Bronchial epithelial cell (primary cell): ENCODE measurements at places on chromosomes 7 and 10.
A peak's percentile ranks its signal among the peaks of the same experiment; 100 is the strongest.

DNA sequence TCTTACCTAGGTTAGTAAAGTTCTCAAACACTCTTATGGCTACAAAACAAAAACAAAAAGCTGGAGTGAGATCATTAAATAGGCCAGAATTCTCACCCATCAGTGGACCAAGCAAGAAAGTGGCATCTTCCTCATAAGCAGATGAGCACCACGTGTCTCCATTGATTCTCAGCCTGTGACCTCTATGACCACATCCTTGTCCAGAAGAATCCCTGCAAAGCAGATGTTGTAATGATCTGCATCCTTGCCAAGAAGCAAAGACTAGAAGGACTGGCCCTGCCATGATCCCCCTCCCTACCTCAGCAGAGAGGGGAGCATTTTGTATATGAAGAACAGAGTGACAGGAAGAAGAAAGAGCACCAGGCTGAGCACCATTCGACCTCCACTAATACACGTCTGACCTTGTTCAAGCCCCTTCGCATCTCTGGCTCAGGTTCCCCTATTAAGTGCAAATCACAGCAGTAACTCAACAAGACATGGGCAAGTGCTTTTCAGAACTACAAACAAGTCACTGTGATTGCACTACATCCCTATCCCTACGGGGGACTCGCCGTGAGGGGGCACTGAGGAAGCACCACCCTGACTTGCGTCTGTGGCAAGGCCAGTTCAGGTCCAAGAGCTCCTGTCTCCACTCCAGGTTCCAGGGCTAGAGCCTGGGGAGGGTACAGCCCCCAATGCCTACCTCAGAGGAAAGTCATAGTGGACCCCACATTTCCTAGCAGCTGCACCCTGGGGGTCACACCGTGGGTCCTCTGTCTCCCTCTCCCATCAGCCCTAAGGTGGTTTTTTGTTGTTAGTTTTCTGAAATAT lies 22.2 kb upstream of the RASSF4 start:
- no peak for DNase-seq

DNA sequence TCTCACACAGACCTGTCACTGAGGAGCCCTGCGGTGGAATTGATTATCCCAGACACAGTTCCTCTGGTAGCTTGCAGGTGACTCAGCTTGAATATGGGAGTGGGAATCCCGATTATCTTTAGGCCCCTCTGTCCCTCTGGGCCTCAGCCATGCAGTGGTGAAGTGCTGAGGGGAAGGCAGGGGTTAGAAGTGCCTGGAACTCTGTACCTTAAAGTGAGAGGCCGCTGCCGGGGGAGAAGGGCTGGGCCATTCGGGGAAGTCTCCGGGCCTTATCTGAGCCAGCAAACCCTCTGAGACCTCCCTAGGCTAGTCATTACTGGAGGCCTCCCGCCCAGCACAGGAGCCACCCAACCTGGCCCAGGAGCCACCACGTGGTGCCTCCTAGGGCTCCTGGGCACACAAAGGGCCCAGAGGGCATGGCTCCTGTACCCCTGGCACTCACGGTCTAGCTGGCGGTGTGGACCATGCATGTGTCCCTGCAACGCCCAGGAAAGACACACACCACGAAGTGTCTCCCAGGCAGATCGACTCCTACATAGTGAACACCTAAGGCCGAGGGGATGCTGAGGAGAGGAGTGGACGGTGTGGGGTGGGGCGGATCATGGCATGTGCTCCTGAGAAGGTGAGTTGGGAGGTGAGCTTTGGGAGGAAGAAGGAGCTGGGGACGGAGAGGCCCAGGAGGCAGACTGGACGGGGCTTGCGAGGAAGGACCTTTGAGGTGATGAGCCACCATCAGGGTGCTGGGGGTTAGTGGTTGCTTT lies 56.2 kb downstream of the HK1 start:
- peak; percentile 46 for DNase-seq

- no peak for DNase-seq
These were observed 132.3 kb downstream of the CREB5 start for GRCh38 chr7:28544453-28545117.

GRCh38 chr10:117609095-117609795 lies 66.7 kb downstream of the EMX2 start:
- DNase-seq, result peak; percentile 78

DNA sequence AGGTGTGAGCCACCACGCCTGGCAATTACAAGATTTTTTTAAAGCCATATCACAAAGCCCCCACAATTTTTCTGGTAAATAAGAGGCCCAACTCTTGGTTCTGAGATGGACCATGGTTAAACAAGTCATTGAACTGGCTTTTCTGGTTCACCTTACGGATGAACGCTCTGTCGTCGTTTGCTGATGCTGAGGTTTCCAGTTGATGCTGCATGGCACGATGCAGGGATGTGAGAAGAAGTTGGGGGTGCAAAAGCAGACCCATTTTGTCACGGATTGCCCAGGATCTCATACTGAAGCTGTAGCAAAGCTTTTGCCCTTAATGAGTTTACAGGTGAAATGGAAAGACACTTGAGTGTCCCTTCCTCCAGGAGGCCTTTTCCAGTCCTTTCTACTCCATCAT lies 2.0 kb upstream of the IL2RA start:
- DNase-seq, result no peak

DNA sequence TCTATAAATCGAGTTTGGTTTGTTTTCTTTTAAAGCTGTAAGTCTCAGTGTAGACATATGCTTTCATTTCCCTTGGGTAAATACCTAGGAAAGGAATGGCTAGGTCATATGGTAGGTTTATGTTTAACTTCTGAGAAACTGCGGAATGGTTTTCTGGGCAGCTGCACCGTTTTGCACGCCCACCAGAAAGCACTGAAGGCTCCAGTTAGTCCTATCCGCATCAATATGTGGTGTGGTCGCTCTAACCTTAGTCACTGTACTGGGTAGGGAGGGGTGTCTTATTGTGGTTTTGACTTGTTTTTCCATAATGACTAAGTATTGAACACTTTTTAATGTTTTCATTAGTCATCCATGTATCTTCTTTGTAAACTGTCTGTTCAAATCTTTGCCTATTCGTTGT lies 279.5 kb upstream of the AKR1E2 start:
- peak; percentile 62 for DNase-seq

DNA sequence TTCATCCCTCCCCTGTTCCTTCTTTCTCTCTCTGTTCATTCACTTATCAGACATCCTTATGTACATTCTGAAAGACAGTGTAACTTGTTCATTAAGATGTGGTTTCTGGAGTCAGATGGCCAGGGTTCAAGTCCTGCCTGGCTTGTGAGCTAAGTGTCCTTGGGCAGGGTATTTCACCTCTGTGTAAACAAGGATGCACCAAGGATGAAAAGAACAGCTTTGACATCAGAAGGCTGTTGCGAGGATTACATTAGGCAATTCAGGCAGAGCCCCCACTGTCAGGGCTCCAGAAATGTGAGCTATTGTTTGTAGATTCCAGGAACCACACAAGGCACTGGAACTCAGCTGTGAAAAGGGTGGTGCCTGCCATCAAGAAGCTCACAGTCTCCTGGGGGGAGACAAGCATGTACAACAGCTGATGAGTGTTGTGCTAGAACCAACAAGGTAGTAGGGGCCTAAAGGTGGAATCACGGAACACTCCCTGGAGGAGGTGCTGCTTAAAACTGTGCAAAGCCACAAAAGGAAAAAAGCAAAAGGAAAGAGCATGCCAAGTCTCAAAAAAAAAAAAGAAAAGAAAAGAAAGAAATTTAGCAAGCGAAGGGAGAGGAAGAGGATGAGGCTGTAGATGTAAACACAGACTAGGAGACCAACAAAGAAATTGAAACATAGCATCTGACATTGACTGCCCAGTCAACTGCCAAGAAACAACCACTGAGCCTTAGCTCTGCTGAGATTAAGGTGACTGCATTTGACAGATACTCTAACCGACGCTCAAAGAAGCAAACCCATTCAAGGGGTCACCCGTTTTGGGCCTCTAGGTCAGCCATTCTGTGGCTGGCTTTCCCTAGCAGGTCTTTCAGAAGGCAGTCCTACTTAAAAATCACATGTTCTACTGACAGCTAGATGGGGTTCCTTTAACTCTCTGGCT lies 12.5 kb downstream of the PDLIM1 start:
- DNase-seq, result no peak

DNA sequence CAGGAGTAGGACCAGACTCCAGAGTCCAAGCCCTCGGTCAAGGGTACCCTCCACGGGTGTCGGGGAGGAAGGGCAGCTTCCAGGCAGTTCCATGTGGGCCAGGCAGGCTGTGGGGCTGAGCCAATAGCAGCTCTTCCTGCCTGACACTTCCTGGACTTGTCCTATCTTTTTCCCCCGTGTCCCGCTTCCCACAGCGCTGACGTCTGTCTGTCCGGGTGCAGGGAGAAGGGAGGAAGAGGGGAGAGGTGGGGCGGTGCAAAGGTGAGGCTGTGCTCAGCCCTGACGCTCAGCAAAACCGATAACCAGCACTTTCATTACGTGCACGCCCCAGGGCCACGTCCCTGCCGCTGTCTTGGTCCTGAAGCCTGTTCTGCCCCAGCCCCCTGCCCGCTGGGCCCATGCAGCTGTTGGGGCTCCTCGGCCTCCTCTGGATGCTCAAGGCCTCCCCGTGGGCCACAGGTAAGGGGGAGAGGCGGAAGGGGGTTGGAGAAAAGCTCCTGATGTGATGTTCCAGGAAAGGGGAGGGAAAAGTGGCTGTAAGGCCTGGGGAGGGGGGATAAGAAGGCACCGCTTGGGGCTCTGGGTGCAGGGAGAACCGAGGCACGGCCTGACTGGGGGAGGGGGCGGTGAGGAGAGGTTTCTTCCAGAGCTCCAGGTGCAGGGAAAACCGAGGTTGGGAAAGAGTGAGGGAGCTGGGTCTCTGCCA lies at the start of gene MUC3A:
Gene MUC3A, plus strand, starts transcription at position 308 of the 706 bp plus-strand sequence. Its CDS starts 91 bp downstream, at position 399.
- no peak for DNase-seq

DNA sequence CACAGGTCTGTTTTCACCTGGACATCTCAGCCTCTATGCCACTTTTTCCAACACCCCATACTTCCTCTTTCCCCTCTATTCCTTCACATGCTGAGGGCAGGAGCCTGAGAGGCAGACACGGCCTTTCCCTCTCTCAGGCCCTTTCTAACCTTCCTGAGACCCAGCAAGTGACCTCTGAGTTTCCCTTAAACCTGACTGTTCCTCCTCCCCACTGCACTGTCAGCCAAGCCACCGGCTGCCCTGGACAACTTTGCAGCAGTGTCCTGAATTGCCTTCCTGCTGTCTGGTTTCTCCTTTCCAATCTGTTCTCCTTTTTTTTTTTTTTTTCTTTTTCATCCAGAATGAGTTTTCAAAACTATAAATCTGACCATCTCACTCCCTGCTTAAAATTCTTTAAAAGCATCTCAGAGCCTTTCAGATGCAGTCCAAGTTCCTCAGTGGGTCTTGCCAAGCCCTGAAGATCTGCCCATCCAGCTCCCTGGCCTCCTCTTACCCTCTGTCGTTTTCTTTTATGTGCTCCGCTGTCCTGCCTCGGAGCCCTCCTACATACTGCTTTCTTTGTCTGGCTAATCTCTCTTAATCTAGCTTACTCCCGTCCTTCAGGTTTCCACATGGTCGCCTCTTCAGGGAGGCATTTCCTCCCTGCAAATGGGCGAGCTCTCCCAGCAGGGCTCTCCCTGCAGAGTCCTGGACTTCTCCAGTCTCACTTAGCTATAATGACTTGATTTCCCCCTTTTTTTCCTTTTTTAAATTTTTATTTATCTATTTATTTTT lies 30.5 kb downstream of the SLC13A4 start:
- no peak for DNase-seq

DNA sequence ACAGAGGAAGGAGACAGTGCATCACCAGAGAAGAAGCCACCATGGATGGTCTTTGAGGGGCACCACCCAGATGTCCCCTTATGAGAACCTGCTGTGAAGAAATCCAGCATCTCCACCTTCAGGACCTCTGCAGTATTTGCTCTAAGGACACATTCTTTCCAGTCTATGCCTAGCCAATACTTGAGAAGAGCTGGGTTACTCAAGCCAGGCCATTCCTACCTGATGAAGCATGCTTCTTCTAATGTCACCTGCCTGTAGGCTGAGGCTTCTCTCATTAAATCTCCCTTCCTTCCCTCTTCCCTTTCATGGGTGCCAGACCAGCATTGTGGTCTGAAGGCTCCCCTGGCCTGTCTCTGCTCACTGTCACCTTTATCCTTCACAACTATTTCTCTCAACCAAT lies 654.5 kb upstream of the AUTS2 start:
- DNase-seq, result no peak

DNA sequence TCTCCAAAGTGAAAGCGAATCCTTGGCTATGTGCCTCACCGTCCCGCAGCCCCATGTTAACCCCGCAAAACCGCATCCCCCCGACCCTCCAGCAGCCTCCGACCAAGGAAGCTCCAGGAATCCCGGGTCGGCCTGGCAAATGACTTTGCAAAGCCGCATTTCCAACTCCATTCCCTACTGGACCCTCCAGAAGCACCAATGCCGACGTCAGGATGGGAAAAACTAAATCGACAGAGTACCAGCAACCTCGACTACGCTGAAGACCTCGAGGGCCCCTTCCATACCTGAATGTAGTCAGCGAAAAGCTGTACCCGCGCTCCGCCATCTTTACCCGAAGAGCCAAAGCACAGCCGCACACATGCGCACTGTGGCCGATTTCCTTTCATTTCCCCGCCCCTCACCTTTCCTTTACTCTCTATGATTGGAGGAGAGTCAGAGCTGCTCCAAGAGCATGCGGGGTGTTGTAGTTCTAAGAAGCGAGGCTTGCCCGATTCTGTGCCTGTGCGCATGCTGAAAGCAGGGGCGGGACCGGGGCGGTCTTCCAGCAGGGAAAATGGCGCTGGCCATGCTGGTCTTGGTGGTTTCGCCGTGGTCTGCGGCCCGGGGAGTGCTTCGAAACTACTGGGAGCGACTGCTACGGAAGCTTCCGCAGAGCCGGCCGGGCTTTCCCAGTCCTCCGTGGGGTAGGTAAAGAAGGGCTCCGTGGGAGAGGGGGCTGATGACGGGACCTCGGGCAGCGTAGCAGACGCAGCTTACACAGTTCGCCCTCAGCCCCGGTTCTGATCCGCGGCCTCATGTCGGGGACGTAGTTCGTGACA lies at the start of the genes MRPL32 and PSMA2:
Gene MRPL32, plus strand, starts transcription at position 543 of the 818 bp plus-strand sequence. Its CDS starts 11 bp downstream, at position 554.
Gene PSMA2, minus strand, starts transcription at position 341 of the 818 bp plus-strand sequence. Its CDS starts 16 bp downstream, at position 325.
- DNase-seq, result peak; percentile 96

DNA sequence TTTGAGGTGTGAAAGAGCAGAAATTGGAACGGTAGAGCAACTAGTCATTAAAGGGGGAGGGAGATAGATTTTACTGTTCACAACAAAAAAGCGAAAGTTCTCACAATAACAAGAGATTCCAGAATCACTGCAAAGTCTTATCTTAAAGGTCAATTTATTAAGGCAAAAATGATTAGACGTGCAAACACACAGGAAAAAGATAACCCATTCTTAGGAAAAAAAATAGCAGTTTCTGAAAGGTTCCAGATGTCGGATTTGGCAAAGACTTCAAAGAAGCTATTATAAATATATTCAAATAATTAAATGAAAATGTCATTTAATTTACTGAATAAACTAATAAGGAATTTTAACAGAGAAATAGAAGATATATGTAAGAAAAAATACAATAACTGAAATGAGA lies 70.8 kb upstream of the GNAI1 start:
- no peak for DNase-seq
